ENCODE measurements at places on chromosomes 5 and 9.
A peak's percentile ranks its signal among the peaks of the same experiment; 100 is the strongest.

GRCh38 chr9:19999491-20000057 lies 210.7 kb upstream of the SLC24A2 start:
- no peak for DNase-seq

GRCh38 chr5:10563110-10563944 lies 543 bp upstream of the ANKRD33B start:
- peak; percentile 7 for DNase-seq

- no peak for DNase-seq
These were observed 124.2 kb downstream of the KCNIP1 start for GRCh38 chr5:170628028-170628427.

DNA sequence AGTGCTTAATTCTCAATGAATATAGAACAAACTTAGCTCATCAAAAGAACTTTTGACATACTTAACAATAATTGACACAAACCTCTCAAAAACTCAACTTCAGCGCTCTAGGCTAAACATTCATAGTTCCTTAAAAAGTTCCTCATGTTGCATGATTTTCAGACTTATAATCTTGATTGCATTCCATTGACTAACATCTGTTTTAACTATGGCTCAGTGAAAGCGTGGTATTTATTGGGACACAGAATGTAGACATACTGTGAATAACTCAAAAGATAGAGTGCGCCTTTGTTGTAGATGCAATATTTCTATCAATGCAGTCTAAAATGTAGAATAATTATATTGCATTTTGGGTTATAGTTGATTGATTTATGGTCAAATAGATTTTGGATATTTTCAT lies 227.1 kb upstream of the HAPLN1 start:
- DNase-seq = no peak

DNA sequence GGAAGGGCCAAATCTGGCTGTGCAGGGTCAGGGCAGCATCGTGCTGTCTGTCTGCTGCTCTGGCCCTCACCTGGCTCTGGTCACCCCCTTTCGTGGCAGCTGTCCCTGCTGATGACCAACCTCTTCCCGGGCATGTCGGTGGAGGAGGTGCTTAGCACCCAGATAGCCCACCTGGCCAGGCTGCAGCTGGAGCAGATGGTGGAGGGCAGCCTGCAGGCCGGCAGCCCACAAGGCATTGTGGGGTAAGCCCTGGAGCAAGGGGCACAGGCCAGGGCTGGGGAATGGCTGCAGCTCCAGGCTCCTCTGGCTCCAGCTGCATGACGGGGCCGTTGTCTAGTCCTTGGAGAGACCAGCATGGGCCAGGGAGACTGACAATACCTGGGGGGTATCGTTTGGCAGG lies 8.2 kb downstream of the TOR2A start:
- DNase-seq = no peak

GRCh38 chr5:173804579-173804978 lies 83.6 kb upstream of the CPEB4 start:
- no peak for DNase-seq

- DNase-seq = no peak
These were observed 84.1 kb downstream of the FEM1C start for GRCh38 chr5:115460472-115460871.

DNA sequence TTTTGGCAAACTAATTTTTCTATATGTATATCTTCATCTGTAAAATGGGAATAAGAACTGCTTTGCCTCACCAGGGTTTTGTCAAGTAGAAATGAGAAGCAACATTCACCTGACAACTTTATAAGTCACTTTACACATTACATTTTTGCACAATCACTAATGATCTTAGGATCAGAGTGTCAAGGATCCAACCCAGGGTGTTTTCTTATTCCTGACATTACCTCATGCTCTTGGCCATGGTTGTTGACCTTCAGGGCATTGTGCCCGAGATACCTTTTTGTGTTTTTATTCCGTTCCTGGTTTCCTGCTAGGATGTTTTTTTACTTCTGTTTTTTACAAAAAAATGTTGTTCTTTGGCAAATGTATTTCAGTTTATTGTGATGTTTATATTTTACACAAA lies 22.2 kb upstream of the RASA1 start:
- no peak for DNase-seq

DNA sequence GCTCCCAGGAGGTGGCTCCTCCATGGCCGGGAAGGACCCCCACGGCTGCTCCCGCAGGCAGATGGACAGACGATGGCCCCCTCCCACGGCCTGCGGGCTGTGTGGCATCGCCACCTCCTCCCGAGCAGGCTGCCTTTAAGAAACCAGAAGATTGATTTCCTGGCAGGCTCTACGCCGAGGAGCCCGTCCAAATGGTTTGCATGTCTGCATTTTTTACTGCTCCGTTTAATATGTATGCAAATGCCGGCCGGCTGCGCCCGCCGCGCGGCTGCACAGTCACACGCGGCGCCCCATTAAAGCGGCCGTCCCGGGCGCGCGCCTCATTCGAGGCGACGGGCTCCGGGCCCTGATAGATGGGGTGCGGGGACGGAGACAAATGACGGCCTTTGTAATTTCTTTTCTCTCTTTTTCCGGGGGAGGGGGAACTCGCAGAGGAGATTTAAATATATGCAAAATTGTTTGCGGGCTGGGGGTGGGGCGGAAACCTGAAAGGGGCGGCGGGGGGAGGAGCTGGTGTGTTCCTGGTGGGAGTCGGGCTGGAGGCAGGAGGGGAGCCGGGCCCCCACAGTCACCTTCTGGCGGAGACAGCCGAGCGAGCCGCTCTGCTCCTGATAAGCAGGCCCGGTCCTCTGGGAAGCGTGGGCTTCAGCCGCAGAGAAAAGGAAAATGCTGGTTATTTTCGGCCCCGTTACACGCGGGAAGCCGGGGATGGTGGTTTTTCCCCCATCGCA lies 158.7 kb upstream of the IER5L start:
- no peak for DNase-seq

DNA sequence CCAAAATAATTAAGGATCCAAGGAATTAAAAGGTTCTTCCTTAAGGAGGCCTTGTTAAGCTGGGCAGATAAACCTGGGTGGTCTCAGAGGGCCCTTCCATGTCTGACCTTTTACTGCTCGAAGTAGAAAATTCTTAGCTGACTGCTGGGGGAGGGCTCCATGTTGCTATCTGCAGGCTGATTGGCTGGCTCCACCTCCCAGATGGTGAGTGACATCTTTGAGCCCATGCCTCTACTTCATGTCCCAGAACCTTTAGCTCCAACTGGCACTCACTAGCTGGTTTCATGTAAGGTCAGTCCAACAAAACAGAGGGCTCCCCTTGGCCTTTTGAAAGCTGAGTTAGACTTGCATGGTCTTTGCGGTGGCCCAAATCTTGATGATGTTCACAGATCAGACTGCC lies 188.2 kb downstream of the PAX5 start:
- DNase-seq = no peak

- DNase-seq = no peak
These were observed 169.2 kb upstream of the SLC30A5 start for GRCh38 chr5:68924481-68925145.

- DNase-seq = no peak
These were observed 3.5 kb downstream of the FBXW11 start for GRCh38 chr5:172002840-172003512.

- no peak for DNase-seq
These were observed 59.7 kb downstream of the NIM1K start for GRCh38 chr5:43251754-43252153.

DNA sequence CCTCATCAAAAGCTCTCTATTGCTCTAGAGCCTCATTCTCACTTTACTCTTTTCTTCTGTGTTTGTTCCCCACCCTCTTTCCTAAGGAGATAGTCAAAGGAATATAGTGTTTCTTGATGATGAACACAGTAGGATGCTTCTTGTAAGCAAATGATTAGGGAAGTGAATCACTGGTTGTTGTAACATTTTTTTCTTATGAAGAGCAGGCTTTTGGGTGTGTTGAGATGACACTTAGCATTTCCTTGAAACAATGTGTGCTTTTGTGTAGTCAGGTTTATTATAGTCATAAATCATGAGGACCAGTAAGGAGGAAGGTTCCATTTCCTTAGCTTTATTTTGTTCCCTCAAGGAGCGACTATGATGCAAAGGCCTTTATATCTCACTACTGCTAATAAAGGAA lies 1991.3 kb upstream of the C9orf72 start:
- no peak for DNase-seq

DNA sequence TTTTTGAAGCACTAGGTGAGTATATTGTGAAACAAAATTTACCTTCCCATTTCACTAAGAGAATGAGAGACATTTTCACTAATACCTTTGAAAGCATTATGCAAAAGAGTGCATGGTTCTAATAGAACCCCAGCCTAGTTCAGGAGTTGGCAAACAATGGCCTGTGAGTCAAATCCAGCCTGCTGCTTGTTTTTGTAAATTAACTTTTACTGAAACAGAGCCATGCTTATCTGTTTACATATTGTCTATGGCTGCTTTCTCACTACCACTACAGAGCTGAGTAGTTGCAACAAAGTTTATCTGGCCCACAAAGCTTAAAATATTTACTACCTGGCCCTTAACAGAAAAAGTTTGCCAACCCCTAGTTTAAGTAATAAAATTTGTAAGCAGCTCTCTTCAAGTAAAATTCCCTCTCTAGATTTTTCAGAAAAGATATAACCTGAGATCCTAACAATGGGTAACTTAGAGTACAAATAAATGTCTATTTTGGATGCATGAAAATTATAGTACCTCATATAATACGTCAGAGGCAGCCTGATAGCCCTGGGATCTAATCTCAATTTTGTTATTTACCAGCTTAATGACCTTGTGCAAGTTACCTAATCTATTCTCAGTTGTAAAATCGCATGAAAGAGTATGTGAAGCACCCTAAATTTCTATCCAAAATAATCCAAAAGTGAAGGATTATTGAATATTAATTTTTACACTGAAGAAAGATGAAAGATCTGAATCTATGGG lies 50.7 kb upstream of the ARL15 start:
- no peak for DNase-seq

- no peak for DNase-seq
These were observed 213.4 kb downstream of the PRR16 start for GRCh38 chr5:120677481-120677880.

DNA sequence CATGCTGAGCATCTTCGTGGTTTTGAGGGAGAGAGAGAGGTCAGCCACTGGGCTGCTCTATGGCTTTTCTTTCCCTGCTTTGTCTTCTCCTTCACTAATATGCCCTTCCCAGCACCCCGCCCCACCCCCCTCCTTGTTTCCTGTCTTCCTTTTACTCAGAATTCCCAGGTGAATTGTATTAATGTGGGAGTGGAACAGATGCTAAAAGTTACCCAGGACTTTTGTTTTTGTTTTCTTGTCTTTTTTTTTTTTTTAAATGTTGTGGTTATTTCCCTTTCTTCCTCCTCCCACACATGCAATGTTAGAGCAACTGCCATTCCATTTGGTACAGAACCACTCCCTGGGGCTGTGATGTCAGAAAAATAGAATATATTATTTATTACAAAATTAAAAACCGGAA lies 442.7 kb upstream of the CD180 start:
- no peak for DNase-seq

DNA sequence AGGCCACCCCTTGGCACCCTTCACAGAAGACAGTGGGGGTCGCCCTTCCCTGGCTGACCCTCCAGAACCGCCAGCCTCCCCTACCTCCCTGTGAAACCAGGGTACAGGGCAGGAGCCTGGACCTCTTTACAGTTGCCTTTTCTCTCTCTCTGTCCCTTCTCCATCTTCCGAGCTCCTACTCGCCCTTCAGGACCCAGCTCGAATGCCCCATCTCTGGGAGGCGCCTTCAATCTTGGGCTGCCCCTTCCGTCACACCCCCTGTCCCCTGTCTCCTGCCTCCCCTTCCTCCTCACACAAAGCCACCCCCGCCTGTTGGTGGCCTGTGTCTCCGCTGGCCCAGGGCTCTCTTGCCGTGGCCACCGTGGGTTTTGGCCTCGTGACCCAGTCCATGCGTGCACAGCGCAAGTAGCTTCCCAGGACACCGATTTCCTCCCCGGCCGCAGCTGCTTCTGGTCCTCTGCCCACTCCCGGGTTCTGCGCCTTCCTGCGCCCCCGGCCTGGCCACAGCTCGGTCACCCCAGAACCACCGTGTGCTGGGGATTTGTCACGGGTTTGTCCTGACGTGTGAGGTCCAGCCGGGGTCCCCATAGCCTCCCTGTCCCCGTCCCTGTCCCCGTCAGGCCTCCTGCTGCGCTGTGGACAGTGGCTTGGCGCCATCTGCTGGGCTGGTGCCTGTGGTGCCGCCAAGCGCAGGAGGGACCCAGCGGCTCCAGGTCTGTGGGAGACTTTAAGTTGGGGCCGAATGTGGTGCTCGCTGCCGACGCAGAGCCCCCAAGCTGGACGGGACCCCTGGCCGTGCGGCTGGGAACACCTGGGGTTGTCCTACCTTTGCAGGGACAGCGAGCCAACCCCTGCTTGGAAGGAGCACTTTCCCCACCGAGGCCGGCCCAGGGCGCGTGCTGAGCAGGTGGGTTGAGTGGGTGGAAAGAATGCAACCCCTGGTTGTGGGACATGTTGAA lies 4.0 kb upstream of the TMEM250 start:
- DNase-seq = peak; percentile 49

DNA sequence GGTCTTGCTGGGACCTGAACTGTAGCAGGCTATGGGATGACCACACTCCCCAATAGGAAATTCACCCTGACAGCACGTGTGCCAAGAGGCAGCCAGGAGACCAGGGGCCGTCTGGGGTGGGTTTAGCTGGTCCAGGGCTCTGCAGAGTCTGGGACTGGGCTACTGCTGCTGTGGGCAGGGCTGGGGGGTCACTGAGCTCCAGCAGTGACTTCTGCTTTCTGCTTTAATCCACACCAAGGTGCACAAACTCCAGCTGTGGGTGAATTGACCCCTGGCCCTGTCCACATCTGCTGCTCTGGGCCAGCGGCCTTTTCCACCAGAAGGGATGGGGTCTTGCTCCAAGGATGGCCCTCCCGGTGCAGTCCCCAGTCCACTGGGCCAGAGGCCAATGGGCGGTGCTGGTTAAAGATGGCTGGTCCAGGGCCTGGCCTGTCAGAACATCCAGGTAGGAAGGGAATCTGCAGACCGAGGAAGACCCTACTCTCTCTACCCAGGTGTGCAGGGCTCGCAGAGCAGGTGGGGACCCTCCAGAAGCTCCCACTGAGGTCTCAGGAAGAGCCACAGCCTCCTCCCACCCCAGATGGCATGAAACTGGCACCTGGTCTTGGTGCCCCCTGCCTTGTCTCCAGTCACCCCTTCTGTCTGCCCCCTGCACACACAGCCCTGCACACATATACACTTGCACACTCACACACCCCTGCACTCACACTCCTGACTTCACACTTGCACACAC lies 28.0 kb downstream of the GLT6D1 start:
- no peak for DNase-seq

DNA sequence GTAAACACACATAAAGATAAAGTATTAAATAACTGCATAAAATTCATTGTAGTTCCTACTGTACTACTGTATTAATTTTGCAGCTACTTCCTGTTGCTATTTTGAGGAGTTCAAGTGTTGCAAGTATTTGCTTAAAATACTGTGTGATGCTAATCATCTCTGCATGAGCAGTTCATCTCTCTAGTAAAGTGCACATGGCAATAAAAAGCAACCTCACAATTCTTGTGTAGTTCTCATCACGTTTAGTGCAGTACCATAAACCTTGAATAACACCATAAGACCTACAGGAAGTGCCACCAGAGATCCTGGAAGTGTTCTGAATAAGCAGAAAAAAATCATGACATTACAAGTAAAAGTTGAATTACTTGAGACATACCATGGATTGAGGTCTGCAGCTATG lies 34.6 kb downstream of the CPLANE1 start:
- DNase-seq = no peak

- no peak for DNase-seq
These were observed 267.1 kb upstream of the EFNA5 start for GRCh38 chr5:107937651-107938355.

- DNase-seq = no peak
These were observed 18.6 kb downstream of the RALGDS start for GRCh38 chr9:133102190-133103021.

GRCh38 chr9:18718932-18719331 lies 245.0 kb downstream of the ADAMTSL1 start:
- no peak for DNase-seq
